Glutamatergic neuron (in vitro differentiated cells): ENCODE measurements at places on chromosomes 1 and 21. TPM values are rescaled to one million over a fixed set of nuclear protein-coding genes. Genes with fewer than 3 reads are reported as not detected.

TMEM54 gene
- total RNA-seq, result 9.9 TPM

UBXN10 gene
- total RNA-seq, result 0.49 TPM

RNU1-1 gene
- 3,598 TPM for total RNA-seq

POGZ gene
- total RNA-seq, result 146 TPM

OPRD1 gene
- total RNA-seq, result 1.2 TPM

SYTL1 gene
- total RNA-seq, result 3.2 TPM
